ENCODE measurements at places on chromosomes 4 and X. TPM values are rescaled to one million over a fixed set of nuclear protein-coding genes. Genes with fewer than 3 reads are reported as not detected.

The GLRA2 gene
- total RNA-seq: not detected

DNA sequence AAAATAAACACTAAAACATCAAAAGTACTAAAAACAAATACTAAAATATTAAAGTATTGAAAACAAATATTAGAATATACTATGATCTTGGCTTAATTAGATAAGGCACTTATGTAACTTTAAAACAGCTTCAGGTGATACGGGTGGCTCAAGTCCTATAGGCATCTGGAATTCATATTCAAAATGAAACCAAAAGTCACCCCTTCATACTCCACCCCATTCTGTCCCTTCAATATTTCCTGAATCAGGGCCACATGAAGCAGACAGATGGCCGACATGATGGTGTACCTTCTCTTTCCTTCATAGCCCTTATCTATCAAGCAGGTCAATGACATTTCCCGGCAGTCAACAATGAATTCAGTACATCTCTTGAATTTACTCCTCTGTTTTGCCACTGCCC, 71.9 kb upstream of the MAGEB10 start:
- H3K4me3 ChIP-seq: no peak overlapping the region
- H3K4me1 ChIP-seq: no peaks in the 10 kb centered on the region
- no peak for DNase-seq
- H3K36me3 ChIP-seq: no peaks in the 10 kb centered on the region

DNA sequence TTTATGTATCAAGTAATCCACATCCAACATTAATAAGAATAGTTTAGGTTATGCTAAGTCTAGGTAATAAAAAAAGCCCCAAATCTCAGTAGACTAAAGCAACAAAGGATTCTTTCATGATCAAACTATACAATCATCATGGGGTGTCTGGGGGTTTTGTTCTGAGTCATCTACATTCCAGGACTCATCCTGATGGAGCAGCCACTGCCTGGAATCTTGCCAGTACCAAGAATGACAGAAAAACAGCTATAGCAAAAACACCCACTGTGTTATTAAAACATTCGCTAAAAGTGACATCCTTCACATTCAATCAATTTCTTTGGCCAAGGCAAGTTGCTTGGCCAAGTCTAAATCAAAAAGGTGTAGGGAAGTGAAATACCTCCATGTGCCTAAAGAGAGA, 3.9 kb upstream of the ARHGEF38 start:
- H3K36me3 ChIP-seq: no peaks in the 10 kb centered on the region
- H3K4me3 ChIP-seq: no peak overlapping the region

DNA sequence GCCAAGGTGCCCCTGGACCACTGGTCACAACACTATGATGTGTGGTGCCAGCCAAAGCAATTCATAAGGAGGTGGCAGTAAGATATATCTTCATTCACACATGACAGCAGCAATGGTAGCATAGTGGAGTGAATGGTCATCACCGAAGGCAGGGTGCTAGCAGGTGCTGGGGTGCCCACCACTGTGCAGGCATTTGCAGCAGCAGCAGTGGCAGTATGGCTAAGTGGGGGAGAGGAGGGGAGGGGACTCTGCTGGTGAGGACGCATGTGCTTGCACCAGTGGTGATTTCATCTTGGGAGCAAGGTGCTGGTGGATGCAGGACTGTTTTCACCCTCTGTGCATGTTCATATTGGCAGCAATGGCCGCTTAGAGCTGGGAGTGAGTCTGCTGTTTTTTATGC, 419.1 kb upstream of the KLHL4 start:
- H3K36me3 ChIP-seq: no peaks in the 10 kb centered on the region
- H3K27ac ChIP-seq: no peak overlapping the region
- no peak overlapping the region for H3K4me3 ChIP-seq

DNA sequence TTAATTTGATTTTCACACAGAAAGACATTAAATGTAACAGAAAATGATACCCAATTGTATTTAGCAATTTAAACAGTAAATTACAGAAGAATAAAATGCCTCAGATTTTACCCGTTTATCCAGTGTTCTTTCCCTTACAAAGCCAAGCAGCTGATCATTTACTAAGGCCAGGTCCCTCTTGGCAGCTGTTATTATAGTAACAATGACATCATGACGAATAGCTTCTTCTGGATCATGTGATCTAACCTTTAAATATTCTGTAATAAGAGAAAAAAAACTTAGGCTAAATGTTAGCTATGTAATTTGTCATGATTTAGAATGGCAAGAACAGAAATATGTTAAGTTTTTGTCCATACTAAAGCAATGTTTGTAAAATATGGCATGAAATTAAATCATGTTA, 69.4 kb downstream of the PDS5A start:
- DNase-seq: no peak
- H3K36me3 ChIP-seq: peaks cover 24% of the 10 kb centered on the region
- H3K27me3 ChIP-seq: no peaks in the 10 kb centered on the region
- peaks cover 7% of the 10 kb centered on the region for H3K4me1 ChIP-seq
- no peak overlapping the region for H3K4me3 ChIP-seq

DNA sequence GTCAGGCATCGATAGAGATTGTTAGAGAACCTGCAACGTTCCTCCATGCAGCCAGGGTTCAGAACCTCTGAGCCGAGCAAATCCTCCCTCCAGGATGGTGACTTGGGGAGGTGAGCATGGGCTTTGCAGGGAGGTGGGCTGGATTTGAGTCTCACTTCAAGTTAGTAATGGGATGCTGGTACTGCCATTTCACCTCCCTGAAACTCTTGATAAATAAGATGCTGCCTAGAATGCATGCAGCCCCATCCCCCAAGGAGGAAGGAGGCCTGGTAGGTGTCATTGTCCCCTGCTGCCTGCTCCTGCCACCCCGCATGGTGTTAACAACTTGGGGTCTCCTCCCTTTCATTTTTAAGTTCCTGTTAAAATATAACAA, 35.7 kb upstream of the SLC2A9 start:
- DNase-seq: no peak
- peaks cover 34% of the 10 kb centered on the region for H3K36me3 ChIP-seq

GRCh38 chr4:12924253-12924652, 559.9 kb downstream of the RAB28 start:
- H3K27me3 ChIP-seq: peaks cover 2% of the 10 kb centered on the region
- H3K4me1 ChIP-seq: no peaks in the 10 kb centered on the region
- no peak overlapping the region for H3K4me3 ChIP-seq
- H3K27ac ChIP-seq: no peak overlapping the region

DNA sequence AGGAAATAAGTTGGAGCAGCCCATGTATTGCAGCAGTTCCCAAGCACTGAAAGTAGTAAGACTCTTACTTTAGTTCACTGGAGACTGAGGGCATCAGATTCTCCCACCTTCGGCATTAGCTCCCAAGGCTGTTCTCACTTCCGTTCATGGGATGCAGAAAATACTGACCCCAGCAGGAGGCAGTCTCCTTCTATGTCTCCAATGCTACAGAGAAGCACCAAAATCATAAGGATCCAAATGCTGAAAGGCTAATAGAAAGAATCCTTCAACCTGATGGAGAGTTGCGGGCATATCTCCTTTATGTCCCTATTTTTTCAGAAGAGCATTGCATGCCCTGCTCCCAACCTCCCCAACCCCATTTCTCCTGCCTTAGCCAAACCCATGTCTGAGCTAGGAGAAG, 32.4 kb downstream of the ADH7 start:
- H3K4me1 ChIP-seq: peaks cover 7% of the 10 kb centered on the region
- DNase-seq: no peak
- no peak overlapping the region for H3K4me3 ChIP-seq

The SLITRK4 gene
- not detected for total RNA-seq

DNA sequence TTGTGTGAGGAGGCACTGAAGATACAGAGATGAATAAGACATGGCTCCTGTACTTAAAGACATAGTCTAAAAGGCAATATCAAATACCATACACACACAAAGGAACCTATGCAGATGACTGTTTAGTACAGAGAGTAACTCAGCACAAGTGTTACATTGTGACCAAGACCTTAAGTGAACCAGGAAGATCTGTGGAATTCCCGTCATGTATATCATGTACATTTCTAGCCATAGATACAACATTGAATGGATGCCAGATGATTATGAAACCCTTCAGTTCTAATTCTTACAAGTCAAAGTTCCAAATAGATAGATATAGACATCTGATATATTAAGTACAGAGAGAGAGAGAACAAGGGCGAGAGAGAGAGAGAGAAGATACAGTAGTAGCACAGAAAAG, 73.2 kb downstream of the PAK3 start:
- H3K36me3 ChIP-seq: no peaks in the 10 kb centered on the region
- no peak overlapping the region for H3K4me3 ChIP-seq
- peaks cover 10% of the 10 kb centered on the region for H3K4me1 ChIP-seq
